ENCODE measurements at places on chromosomes 13 and 19. TPM values are rescaled to one million over a fixed set of nuclear protein-coding genes. Genes with fewer than 3 reads are reported as not detected.

The CHST8 gene
- total RNA-seq = not detected

The TEX101 gene
- not detected for total RNA-seq

The PALM gene
- total RNA-seq = not detected

The FCGBP gene
- total RNA-seq = 0.93 TPM

- DNase-seq = no peak
- peaks cover 8% of the 10 kb centered on the region for H3K36me3 ChIP-seq
- no peak overlapping the region for H3K4me3 ChIP-seq
- H3K27me3 ChIP-seq = peaks cover 5% of the 10 kb centered on the region
- no peak overlapping the region for H3K27ac ChIP-seq
Observed at GRCh38 chr13:29897102-29897501, 46.7 kb upstream of the UBL3 start.

DNA sequence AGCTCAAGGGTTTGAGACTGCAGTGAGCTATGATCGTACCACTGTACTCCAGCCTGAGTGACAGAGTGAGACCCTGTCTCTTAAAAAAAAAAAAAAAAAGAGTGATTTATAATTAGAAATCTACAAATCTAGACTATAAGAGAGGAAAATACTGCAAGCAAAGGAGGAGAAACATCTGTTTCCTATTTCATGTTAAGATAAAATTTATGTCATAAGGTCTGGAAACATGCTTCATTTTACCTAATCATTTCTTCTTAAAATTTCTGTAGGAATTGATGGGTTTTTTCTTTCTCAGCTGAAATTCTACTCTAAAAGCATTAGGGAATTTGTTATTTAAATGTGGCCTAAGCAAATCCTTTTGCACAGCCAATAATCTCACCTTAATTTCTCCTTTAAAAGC, 53.2 kb downstream of the C13orf42 start:
- no peaks in the 10 kb centered on the region for H3K36me3 ChIP-seq
- H3K4me3 ChIP-seq = no peak overlapping the region
- peaks cover 7% of the 10 kb centered on the region for H3K27me3 ChIP-seq

DNA sequence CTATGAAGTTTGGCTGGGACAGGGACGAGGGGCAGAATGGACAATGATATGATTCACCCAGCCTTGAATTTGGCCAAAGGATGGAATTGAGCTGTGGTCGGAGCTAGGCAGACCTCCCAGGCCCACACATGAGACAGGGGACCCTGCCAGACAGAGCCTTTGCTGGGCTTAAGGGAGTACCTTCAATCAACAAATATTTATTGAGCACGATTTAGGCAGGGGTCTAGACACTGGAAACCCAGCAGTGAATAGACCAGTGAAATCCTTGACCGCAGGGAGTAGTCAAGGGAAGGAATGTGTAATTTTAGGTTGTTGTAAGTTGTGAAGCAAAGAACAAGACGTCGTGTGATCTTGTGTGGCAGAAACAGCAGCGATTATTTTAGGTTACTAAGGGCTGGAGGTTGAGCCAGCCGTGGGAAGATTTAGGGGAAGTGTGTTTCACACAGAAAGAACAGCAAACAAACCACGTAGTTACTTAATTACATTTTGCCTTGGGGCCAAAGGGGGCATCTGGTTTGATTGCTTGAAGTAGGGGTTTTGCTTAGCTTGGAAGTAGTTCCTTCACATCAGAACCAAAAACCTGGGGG, 16.9 kb upstream of the AP1M2 start:
- peak overlapping the region; percentile 99 for H3K27ac ChIP-seq
- peaks cover 20% of the 10 kb centered on the region for H3K4me1 ChIP-seq
- peaks cover 2% of the 10 kb centered on the region for H3K36me3 ChIP-seq
- H3K4me3 ChIP-seq = peak overlapping the region; percentile 90

DNA sequence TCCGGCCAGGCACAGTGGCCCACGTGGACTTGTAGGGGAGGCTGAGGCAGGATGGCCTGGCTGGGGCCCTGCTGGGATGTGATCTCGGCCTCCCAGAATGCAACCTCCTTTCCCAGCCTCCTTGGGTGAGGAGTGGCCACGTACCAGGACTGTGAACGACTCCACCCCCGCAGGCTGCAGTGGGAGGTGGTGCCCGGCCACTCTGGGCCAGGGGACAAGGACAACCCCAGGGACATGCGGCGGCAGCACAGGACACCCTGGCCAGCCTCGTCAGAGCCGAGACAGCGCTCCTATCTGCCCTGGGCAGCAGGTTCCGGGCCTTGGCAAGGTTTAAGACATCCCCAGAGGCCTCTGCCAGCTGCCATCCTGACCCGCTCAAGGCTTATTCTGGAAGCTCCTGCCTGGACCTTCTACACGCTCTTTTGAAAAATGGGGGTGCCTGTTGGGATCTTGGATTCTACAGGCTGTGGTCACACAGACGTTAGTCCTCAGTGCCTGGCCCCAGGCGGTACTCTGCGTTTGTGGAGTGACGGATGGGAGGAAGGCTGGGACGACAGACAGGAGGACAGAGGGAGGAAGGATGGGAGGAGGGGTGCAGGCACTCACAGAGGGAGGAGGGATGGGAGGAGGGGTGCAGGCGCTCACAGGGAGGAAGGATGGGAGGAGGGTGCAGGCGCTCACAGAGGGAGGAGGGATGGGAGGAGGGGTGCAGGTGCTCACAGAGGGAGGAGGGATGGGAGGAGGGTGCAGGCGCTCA, 19.9 kb upstream of the CACTIN start:
- no peaks in the 10 kb centered on the region for H3K36me3 ChIP-seq
- no peaks in the 10 kb centered on the region for H3K4me1 ChIP-seq
- no peak for DNase-seq
- no peak overlapping the region for H3K27ac ChIP-seq
- no peaks in the 10 kb centered on the region for H3K27me3 ChIP-seq

GRCh38 chr13:26010487-26011207, 41.2 kb downstream of the SHISA2 start:
- no peaks in the 10 kb centered on the region for H3K36me3 ChIP-seq
- no peak overlapping the region for H3K4me3 ChIP-seq
- DNase-seq = no peak

DNA sequence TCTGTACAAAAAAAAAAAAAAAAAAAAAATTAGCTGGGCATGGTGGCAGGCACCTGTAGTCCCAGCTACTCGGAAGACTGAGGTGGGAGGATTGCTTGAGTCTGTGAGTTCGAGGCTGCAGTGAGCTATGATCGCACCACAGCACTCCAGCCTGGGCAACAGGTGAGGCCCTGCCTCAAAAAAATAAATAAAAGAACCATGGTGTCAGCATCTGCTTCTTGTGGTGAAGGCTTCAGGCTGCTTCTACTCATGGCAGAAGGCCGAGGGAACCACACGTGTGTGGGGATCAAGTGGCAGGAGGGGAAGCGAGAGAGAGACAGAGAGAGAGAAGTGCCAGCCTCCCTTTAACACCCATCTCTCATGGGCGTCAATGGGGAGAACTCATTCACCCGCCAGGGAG, 13.5 kb downstream of the BCL3 start:
- no peak overlapping the region for H3K27ac ChIP-seq
- H3K27me3 ChIP-seq = no peaks in the 10 kb centered on the region
- no peak overlapping the region for H3K4me3 ChIP-seq
- H3K4me1 ChIP-seq = peaks cover 47% of the 10 kb centered on the region
- DNase-seq = no peak

DNA sequence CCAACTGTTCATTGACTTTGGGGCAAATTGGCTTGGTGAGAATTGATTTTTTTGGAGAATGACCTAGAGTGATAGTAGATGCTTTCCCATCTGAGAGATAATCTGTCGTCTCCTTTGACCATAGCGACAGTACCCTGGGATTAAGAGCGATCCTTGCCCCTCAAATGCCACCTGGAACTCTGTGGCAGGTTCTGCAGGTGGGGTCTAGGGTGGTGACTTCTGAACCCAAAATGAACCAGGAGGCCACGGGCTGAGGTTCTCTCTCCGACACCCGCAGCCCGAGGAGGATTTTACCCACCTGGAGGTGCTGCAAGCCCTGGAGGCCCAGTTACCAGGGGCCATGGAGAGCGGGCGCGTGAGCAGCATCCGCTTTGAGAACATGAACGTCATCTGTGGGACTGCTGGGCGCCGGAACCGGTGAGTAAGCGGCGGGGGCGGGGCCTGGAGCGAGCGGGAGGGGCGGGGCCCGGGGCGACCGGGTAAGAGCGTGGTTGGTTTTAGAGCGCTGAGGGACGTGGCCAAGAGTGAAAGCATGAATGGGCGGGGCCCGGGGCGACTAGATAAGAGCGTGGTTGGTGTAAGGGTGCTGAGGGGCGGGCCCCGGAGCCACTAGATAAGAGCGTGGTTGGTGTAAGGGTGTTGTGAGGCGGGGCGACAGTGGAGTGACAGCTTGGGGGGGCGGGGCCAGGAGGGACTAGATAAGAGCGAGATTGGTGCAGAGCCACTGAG, 8.6 kb downstream of the C19orf81 start:
- DNase-seq = peak; percentile 89
- H3K4me3 ChIP-seq = peak overlapping the region; percentile 62
- H3K27ac ChIP-seq = peak overlapping the region; percentile 79
- peaks cover 23% of the 10 kb centered on the region for H3K27me3 ChIP-seq
